ENCODE measurements at places on chromosomes 12 and 14.

GRCh38 chr12:6567112-6567670, 900 bp downstream of the NOP2 start:
- DNase-seq = no peak

DNA sequence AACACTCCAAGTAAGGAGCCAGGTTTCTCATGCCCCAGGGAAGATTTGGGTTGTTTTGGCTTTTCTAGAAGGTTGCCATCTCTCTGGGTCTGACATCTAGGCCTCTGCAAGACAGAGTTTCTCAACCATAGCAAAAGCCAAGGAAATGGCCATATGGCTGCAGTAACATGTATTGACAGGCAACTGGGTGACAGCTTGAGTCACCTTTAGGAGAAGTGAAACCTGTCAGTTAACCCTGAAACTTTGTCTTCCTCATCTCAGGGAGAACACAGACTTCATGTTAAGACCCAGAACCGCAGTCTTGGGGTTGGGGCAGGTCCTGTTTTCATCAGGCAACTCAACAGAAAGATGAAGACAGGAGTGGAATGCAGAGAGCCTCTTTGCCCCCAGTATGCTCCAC, 46.0 kb upstream of the PLBD1 start:
- no peak for DNase-seq

- DNase-seq = no peak
Observed at GRCh38 chr12:92045852-92046251, 99.8 kb downstream of the BTG1 start.

- no peak for DNase-seq
Observed at GRCh38 chr12:123614531-123614930, 12.6 kb downstream of the DDX55 start.

- DNase-seq = no peak
Observed at GRCh38 chr14:103765526-103765925, 49.9 kb downstream of the ZFYVE21 start.

DNA sequence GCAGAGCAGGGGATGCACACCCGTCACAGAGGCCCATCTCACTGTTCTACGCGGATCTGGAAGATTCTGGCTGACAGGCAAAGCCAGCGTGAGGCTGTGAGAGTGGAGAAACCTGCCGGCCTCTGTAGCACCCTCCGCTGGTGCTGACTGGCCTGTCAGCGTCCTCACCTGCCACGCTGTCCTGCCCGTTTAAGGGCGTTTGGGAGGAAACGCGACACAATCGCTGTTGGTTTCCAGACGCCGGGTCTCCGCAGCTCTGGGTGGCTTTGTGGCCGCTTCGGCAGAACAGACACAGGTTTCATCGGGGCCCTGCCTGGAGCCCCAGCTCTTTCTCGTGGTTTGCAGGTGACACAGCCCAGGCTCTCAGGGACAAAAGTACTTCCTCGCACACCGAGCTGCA, 70.6 kb downstream of the NOC4L start:
- no peak for DNase-seq
